Tibial nerve (tissue), 4 donors: ENCODE measurements at places on chromosomes 4 and X. TPM values are rescaled to one million over a fixed set of nuclear protein-coding genes. Genes with fewer than 3 reads are reported as not detected.

GRCh38 chrX:23908219-23909004 is 606 bp downstream of the CXorf58 start:
- H3K36me3 ChIP-seq, result no peaks in the 10 kb centered on the region
- DNase-seq, result no peak
- H3K27ac ChIP-seq, result peak overlapping the region; percentile 71
- H3K4me3 ChIP-seq, result peak overlapping the region; percentile 71
- H3K27me3 ChIP-seq, result no peaks in the 10 kb centered on the region

GRCh38 chrX:66498672-66499296 is 140.1 kb downstream of the EDA2R start:
- DNase-seq, result no peak
- H3K27ac ChIP-seq, result no peak overlapping the region
- no peak overlapping the region for H3K4me3 ChIP-seq

GRCh38 chrX:133607419-133608348 is 192.4 kb upstream of the GPC4 start:
- H3K4me1 ChIP-seq, result no peaks in the 10 kb centered on the region
- H3K36me3 ChIP-seq, result no peaks in the 10 kb centered on the region
- H3K27ac ChIP-seq, result no peak overlapping the region
- no peak overlapping the region for H3K4me3 ChIP-seq
- no peak for DNase-seq

DNA sequence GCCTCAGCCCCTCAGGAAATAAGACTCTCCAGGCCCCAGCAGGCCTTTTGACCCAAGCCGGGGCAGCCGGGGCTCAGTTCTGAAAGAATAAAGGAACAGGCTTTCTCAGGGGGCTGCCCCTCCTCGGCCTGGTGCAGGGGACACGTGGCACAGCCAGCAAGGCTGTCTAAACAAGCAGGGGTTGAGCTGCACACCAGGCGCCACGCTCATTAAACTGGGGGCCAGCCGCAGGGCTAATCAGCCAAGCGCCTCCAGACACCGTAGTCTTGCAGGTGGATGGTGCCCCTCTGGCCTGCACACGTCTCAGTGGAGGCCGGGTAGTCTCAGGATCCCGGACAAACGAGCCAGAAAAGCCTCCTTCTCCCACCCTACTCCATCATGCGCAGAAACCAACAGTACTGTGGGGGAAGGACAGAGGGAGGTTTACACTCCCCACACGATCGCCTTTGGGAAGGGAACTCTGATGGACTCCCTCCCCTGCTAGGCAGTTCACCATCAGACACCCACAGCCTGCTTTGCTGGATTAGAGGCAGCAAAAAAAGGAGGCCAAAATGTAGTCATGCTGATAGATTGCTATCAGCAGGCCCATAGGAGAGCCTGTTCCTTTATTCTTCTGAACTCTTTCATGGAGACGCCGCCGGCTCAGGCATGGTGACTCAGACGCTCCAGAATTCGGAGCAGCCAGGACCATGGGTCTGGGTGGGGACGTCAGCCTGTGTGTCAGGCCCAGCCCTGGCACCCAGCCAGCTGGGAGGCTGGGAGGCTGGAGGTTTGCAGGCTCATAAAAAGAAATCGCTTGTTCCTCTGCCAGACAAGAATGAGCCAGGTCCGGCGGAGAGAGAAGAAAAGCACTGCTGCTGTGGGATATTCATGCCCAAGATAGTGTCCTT is 342.4 kb downstream of the BCOR start:
- no peak overlapping the region for H3K4me3 ChIP-seq
- no peaks in the 10 kb centered on the region for H3K4me1 ChIP-seq
- peak; percentile 62 for DNase-seq
- peak overlapping the region; percentile 79 for H3K27ac ChIP-seq
- no peaks in the 10 kb centered on the region for H3K27me3 ChIP-seq

DNA sequence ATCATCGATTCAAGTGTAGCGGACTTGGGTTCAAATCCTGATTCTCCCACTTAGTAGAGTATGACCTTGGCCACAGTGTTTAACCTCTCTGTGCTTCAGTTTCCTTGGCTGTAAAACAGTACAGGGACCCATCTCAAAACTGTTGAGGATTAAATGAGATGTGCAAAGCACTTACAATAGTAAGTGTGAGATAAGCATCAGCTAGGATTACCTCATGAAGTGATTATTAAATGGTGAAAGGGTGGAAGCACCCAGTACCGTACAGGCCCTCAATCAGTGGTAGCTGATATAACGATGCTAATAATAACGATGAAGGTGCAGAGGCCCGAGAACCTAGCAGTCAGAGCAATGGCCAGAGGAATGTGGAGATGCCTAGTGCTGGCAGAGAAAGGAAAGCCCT is 45.1 kb downstream of the PRPS1 start:
- H3K4me3 ChIP-seq, result no peak overlapping the region
- peaks cover 4% of the 10 kb centered on the region for H3K27me3 ChIP-seq
- no peaks in the 10 kb centered on the region for H3K36me3 ChIP-seq
- no peak for DNase-seq
- peaks cover 30% of the 10 kb centered on the region for H3K4me1 ChIP-seq

DNA sequence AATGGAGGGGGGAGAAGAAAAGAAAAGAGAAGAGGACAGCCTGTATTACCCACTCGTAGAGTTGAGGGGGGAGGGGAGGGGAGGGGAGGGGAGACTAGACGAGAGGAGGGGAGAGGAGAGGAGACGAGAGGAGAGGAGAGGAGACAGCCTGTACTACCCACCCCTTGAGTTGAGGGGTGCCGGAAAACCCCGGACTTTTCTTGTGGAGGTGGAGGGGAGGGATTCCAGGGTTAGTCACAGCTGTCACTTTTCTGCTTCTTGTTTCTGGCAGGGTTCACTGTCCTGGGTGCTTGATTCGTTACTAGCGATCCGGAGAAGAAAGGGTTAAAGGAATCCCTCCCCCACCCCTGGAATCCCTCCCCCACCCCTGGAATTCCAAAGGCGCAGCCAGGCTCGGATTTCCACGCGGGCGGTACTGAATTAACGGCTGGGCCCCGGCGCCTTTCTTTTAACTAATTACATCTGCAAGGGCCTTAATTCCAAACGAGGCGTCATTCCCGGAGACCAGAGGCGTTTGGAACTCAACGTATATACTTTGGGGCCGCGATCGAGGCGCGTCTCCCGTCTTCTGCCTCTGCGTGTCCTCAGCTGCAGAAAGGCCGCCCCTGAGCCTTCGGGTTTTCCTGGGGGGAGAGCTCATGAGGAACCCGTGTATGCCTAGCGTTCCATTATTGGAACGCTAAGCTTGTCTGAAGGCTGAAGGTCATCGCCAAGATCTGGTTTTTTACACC is 20.1 kb upstream of the CSF2RA start:
- H3K4me3 ChIP-seq, result no peak overlapping the region
- no peaks in the 10 kb centered on the region for H3K36me3 ChIP-seq
- H3K4me1 ChIP-seq, result no peaks in the 10 kb centered on the region
- H3K27me3 ChIP-seq, result no peaks in the 10 kb centered on the region

DNA sequence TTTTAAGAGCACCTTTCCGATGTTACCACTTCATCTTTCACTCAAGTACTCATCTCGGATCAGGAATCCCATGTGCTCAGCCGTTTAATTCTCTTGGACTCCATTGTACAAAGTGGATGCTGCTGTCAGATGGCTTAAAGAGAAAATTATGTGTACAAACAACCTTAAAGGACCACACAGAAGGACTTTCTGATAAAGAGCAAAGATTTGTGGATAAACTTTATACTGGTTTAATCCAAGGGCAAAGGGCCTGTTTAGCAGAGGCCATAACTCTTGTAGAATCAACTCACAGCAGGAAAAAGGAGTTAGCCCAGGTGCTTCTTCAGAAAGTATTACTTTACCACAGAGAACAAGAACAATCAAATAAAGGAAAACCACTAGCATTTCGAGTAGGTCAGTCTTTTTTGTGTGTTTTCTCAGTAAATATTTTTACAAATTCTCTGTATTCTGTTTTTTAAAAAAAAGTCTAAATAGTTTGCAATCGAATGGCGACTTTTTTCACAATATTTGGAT is 20.1 kb downstream of the MMAA start:
- no peaks in the 10 kb centered on the region for H3K36me3 ChIP-seq
- H3K4me1 ChIP-seq, result no peaks in the 10 kb centered on the region
- H3K27me3 ChIP-seq, result no peaks in the 10 kb centered on the region
- no peak overlapping the region for H3K27ac ChIP-seq
- no peak for DNase-seq

DNA sequence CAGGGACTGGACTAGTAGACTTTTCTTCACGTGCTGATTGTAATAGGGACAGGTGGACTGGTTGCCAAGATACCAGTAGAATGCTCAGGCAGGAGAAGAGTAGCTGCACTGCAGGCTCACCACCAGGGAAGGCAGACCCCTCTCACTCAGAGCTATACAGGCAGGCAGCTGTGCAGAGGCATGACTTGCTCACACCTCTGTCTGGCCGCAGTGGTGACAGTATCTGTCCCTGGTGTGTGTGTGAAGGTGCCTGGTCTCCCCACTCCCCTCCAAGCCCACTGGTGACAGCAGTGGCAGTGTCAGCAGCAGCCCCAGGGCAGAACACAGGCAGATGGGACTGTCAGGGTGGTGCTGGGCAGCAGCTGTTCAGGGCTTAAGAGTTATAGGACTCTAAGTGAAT is 140.7 kb downstream of the RPS6KA6 start:
- H3K4me1 ChIP-seq, result no peaks in the 10 kb centered on the region
- no peaks in the 10 kb centered on the region for H3K27me3 ChIP-seq

GRCh38 chrX:82703551-82703950 is 804.5 kb upstream of the POU3F4 start:
- peaks cover 24% of the 10 kb centered on the region for H3K27me3 ChIP-seq
- H3K36me3 ChIP-seq, result no peaks in the 10 kb centered on the region
- no peak for DNase-seq
- H3K4me3 ChIP-seq, result no peak overlapping the region
- H3K4me1 ChIP-seq, result no peaks in the 10 kb centered on the region

- no peaks in the 10 kb centered on the region for H3K4me1 ChIP-seq
- no peak for DNase-seq
- H3K27ac ChIP-seq, result no peak overlapping the region
- H3K36me3 ChIP-seq, result no peaks in the 10 kb centered on the region
- no peaks in the 10 kb centered on the region for H3K27me3 ChIP-seq
These were observed 70.7 kb upstream of the HPGD start for GRCh38 chr4:174592985-174593335.

DNA sequence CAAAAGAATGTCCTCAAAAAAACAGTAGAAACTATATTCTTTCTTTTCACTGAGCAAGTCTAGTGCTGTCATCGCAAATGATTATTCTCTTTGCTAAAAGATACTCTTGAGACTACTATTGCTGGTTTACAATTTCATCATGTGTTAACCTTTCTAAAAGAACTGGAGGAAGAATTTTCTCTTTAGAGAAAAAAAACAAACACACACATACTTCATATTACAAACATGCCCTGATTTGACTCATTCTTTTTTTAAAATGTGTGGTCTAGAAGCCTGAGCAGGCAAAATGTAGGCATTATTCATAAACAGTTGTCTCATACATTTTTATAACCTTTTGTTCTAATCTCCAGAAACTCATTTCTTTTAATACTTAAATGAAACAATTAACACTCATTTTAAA is 60.6 kb upstream of the FAT4 start:
- H3K36me3 ChIP-seq, result no peaks in the 10 kb centered on the region
- no peak overlapping the region for H3K27ac ChIP-seq
- no peak for DNase-seq
- H3K4me3 ChIP-seq, result no peak overlapping the region
- no peaks in the 10 kb centered on the region for H3K27me3 ChIP-seq

GRCh38 chrX:38081909-38082308 is 75.6 kb downstream of the SYTL5 start:
- no peak overlapping the region for H3K27ac ChIP-seq
- no peak overlapping the region for H3K4me3 ChIP-seq
- H3K27me3 ChIP-seq, result no peaks in the 10 kb centered on the region

- DNase-seq, result no peak
- H3K27me3 ChIP-seq, result no peaks in the 10 kb centered on the region
- H3K4me1 ChIP-seq, result no peaks in the 10 kb centered on the region
- no peak overlapping the region for H3K27ac ChIP-seq
- H3K4me3 ChIP-seq, result no peak overlapping the region
These were observed 1682.7 kb upstream of the AGA start for GRCh38 chr4:179124957-179125356.

DNA sequence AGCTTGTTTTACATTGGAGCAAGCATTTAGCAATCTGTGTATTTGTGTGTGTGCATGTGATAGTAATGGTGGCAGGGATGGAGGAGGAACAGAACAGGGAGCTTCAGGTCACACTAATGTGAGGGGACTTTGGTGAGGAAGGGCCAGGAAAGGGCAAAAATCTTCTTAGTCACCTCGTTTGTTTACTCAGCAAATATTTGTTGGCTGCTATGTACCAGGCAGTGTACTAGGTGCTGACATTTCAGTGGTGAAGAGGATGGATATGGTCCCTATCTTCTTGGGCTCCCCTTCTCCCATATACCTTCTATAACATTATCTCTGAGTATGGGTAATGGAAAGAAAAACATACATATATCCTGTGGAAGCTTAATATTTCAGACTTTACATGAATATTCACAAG is 48.5 kb upstream of the HDAC8 start:
- no peak for DNase-seq
- H3K4me3 ChIP-seq, result no peak overlapping the region
- H3K4me1 ChIP-seq, result no peaks in the 10 kb centered on the region
- no peaks in the 10 kb centered on the region for H3K27me3 ChIP-seq

- no peaks in the 10 kb centered on the region for H3K36me3 ChIP-seq
- DNase-seq, result no peak
- H3K4me3 ChIP-seq, result no peak overlapping the region
- H3K27ac ChIP-seq, result no peak overlapping the region
- H3K27me3 ChIP-seq, result no peaks in the 10 kb centered on the region
These were observed 461.0 kb downstream of the RPA4 start for GRCh38 chrX:97344724-97345123.

- DNase-seq, result no peak
- no peak overlapping the region for H3K4me3 ChIP-seq
- H3K36me3 ChIP-seq, result no peaks in the 10 kb centered on the region
- H3K27me3 ChIP-seq, result peaks cover 14% of the 10 kb centered on the region
- no peaks in the 10 kb centered on the region for H3K4me1 ChIP-seq
These were observed 44.3 kb upstream of the PPP2R3B start for GRCh38 chrX:431056-431455.

- no peak overlapping the region for H3K4me3 ChIP-seq
- H3K27ac ChIP-seq, result no peak overlapping the region
- H3K36me3 ChIP-seq, result no peaks in the 10 kb centered on the region
- H3K27me3 ChIP-seq, result no peaks in the 10 kb centered on the region
- DNase-seq, result no peak
These were observed 76.3 kb downstream of the STK32B start for GRCh38 chr4:5127556-5127955.

The GRIA3 gene
- total RNA-seq, result 2.3 TPM

The CHRNA9 gene
- not detected for total RNA-seq

The CFAP47 gene
- total RNA-seq, result not detected

The PAGE5 gene
- not detected for total RNA-seq

The FAM53A gene
- 33.7 TPM for total RNA-seq

The MAGEC3 gene
- total RNA-seq, result not detected

The SMR3B gene
- not detected for total RNA-seq

The TNIP3 gene
- not detected for total RNA-seq
